ENCODE measurements at places on chromosomes 12 and 14.

DNA sequence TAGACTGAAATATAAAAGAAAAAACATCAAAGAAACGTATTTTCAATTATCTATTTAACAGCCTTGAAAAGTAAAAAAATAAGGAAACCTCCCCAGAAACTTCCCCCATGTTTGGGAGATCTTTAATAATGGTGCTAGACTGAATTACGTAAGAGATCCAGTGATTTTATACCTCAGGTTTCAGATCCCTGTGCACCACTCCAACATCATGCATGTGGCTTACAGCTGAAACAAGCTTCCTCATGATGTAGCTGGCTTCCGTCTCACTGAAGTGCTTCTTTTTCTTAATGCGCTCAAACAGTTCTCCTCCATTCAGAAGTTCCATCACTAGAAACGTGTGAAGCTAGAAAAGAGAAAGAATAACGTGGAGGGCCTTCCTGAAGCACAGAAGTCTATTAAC is 78.0 kb upstream of the TTC7B start:
- DNase-seq, result no peak

GRCh38 chr14:92690171-92691011 is 58.0 kb downstream of the LGMN start:
- DNase-seq, result peak; percentile 83

DNA sequence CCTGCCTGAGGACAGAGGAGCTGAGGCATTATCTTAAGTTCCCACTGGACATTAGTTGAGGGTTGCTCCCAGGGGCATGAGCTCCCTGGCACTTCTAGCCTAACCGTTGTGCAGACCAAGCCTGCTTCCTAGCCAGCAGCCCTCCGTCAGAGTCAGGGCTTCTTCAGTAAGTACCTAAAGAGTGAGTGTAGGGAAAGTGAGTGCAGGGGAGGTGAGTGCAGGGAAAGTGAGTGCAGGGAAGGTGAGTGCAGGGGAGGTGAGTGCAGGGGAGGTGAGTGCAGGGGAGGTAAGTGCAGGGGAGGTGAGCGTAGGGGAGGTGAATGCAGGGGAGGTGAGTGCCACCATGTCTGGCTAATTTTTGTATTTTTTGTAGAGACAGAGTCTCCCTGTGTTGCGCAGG is 190.5 kb downstream of the ESRRB start:
- DNase-seq, result no peak

- DNase-seq, result peak; percentile 39
These were observed at the start of gene DNAJC22 for GRCh38 chr12:49346659-49347310. Gene DNAJC22 (plus strand): TSS chr12:49346888. CDS start chr12:49348873, 1,985 bp downstream.

DNA sequence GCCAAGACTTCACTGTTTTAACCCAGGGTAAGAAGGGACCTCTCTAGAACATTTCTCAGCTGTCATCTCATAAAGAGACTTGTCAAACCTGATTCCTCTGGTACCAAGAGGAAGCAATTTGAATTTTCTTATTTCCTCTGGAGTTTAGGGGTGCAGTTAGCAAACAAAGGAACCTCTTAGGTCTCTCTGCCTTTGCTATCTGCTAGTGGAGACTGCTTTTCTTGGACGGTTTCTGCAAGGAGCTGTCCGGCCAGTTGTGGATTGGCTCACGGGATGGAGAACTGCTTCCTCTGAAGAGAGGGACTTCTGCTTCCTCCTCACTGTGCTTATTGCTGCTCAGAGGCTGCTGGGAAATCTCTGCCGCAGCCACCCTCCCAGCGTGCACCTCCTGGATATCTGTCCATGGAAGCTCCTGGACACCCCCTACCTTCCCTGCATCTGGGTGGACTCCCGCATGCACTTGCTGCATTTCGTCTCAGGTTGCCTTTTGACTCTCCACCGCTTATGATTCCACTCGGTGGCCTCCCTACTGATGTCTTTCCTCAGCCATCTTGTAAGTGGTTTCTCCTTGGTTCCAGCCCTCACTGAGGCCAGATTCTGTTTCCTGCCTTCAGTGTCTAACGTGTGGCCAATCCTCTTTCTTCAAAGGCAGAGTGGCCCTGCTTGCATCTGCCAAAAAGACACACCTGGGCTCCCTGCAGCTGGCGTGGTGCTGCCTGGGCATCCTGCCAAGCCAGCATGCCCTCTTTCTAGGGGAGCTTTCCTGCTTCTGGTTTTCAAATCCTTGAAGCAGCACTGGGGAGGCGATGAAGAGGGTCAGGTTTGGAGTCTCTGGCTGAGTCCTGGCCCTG is 187.3 kb downstream of the CHST11 start:
- no peak for DNase-seq

DNA sequence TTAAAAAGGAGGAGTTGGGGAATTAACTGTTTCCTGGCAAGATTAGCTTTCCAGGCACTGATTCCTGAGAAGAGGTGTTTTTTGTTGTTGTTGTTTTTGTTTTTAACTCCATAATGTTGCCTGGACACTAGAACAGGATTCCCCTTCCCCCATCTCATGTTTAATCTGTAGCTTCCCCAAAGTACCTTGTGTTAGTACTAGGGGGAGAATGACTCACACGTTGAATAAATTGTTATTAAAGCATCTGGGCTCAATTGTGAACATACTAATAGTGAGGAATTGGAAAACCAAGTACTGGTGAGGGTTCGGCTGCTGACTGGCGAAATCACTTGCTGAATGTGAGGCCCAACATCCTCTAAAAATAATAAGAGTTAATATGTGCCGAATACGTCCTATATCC is 1.3 kb upstream of the GNG2 start:
- DNase-seq, result no peak

- DNase-seq, result no peak
These were observed 54.8 kb upstream of the DYRK2 start for GRCh38 chr12:67593461-67594330.

GRCh38 chr14:61296719-61297502 is 15.8 kb upstream of the TMEM30B start:
- no peak for DNase-seq

DNA sequence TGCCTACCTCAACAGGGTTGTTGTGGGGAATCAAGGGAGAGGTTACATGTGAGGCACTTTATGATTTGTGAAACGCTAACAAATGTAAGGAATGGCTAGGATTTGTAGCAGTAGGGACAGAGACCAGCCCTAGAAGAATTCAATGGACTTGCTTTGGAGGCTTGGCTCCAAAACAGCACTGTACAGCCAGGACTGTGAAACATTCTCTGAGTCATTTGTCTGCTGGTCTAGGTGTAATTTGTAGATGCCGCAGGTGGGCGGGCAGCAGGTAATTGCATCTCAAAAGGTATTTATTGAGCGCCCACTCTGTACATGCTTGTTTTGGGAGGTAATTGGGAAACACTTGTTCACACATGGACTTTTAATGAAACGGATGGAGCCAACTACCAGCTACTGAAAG is 11.4 kb downstream of the SLC7A8 start:
- DNase-seq, result no peak

DNA sequence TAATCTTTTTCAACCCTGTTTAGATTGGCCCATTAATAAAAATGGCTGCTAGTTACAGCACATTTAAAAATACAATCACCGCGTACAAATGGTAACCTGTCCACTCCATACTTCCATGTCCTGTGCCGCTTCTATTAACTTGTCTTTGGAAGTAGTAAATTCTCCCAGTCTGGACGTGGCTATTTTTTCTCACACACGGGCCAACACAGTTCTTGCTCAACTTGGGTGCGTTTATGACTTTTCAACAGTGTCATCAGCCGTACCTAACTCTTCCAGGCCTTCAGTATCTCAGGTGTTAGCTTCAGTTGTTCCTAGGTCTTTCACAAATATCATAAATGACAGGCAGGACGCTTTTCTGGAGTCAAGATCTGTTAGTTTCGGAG is 475 bp upstream of the PCNX1 start:
- no peak for DNase-seq

DNA sequence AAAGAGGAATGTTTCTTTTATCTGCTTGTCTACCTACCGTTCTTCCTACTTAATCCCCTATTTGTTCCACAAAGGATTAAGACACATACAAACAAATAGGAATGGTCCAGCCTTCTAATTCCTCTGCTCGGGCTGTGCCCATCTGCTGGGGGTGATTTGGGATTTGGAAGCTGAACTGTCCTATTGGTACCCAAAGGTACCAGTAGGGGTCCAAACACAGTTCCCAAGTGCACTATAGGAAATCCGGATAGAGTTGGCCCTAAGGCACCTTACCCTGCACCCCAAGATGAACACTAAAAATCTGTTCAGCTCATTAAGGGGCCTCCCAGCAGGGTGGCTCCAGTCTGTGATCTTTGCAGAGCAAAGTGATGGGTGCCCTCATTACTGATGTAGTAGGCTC is 566.9 kb downstream of the NRXN3 start:
- DNase-seq, result peak; percentile 78

DNA sequence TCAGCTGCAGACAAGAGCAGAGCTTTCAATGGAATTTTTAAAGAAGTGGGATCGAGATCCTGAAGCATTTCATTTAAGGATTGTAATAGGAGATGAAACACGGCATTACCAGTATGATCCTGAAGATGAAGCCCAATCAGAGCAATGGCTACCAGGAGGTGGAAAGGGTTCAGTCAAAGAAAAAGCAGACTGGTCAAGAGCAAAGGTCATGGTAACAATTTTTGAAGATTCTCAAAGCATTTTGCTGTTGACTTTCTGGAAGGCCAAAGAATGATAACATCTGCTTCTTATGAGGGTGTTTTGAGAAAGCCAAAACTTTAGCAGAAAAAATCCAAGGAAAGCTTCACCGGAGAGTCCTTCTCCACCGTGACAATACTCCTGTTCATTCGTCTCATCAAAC is 204.3 kb upstream of the EEA1 start:
- DNase-seq, result no peak

DNA sequence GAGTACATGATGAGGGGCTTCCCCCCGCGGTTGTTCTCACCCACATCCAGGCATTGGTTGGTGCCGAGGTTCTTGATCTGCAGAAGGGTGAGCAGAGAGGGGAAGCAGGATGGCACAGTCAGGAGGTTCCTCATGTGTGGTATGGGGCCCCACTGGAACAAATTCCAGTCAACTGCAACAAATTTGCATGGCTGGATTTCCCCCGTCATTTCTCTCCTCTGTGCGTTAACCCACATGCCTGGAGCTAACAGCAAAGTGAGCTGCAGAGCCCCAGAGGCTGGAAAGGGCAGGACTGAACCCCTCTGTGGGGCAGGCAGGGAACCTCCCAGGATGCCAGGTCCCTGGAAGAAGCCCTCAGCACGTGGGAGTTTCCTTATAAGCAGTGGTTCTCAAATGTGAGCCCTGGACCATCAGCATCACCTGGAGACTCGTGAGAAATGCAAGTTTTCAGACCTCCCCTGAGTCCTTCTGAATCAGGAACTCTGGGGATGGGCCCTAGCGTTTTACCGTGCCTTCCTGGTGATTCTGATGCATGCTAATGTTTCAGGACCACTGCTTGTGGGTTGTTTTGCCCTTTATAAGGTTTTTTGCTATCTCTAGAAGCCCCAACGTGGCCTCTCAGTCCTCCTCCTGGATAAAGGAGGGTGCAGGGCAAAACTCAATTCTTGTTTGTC is 11.0 kb upstream of the CELA1 start:
- no peak for DNase-seq

DNA sequence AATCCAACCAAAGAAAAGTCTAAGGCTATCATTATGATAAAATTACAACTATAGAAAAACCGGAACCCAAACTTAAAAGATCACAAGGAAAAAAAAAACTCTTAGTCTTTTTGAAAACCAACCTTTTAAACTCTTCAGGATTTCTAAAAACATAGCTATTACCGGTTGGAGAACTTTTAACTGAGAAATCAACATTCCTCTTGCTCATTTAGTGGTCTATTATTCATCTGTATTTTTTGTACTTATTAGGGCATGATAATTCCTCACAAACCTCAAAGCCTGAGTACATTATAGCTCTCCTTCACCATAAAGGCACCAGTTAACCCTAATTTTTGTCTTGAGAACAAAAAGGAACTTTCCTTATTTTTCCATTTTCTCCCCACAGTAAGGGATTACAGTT is 10.4 kb downstream of the LUM start:
- no peak for DNase-seq

GRCh38 chr14:105844047-105844630 is 317.8 kb downstream of the TMEM121 start:
- DNase-seq, result no peak

GRCh38 chr12:3636328-3636727 is 116.6 kb downstream of the CRACR2A start:
- no peak for DNase-seq

DNA sequence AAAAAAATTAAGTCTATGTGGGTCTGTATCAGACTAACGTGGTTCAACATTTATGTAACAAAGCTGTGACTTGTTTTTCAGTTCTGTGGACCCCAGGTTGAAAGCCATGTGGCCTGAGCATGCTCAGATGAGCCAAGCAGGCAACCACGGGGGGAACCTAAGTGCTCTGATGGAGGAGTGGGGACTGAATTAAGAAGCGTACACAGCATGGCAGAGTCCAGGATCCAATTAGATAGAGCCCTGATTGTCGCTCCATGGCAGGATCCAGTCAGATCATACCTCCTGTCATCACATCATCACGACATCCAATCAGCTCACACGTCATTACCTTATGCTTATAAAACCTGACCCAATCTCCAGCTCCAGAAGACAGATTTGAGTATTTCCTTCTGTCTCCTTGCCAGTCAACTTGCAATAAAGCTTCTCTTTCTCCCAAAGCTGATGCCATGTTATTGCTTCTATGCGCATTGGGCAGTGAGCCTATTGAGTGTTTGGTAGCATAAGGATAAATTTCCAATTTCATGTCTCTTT is 1013.1 kb upstream of the TMEM132C start:
- DNase-seq, result no peak

GRCh38 chr14:72685456-72685855 is 208.4 kb downstream of the DPF3 start:
- no peak for DNase-seq

DNA sequence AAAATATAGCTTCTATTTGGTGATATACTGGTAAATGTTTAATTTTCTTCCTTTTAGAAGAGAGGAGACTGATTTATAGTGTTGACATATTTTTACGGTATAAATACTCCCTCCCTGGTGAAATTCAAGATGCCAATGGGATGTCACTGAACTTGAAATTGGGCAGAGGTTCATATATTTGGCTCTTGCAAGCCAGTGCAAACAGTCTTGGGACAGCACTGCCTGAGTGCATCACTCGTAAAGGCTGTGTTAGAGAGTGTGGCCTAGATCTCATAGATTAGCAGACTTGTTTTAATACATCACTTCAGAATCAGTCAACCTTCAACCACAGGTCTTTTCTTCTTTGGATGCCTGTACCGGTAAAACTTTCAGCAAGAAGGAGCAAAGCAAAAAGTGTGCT is 681.0 kb downstream of the NRXN3 start:
- no peak for DNase-seq

GRCh38 chr14:67199016-67199415 is 9.8 kb downstream of the GARIN2 start:
- no peak for DNase-seq

DNA sequence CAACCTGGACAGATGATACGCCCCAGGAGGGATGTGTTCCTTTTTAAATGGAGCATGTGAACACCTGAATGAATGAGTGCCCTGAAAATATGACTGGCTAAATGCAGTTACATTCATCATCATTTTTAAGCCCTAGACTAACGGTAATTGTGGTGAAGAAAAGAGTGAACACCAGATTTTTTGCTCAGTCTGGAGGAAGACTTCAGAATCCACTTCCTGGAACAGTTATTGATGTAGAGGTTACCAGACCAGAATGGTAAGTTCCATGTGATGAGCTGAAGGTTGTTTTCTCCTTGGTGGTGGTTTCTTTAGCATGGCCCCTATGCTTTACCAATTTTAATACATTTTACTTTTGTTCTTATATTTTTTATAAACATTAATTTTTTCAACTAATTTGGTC is 29.3 kb downstream of the PIWIL1 start:
- DNase-seq, result no peak
